SK-N-DZ (cell line): ENCODE measurements at places on chromosomes 6 and 20.

GRCh38 chr6:28345201-28345600, 4.5 kb upstream of the ZKSCAN3 start:
- no peak for DNase-seq

DNA sequence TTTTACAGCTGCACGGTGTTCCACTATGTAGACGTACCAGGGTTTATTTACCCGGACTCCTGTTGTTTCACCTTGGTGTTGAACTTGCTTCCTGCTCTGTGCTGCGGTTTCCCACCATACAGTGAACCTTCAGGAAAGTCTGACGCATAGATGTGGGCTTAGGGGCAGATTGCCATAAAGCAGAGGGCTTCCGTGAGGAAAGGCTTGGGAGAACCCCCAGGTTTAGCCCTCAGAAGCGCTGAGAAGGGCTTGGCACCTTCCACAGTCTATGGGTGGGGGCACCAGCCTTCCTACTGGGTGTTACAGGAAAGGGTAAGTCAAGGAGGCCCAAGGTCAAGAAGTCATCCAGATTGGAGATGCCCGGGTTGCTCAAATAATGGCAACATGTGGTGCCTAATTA, 19.2 kb upstream of the MRPS18A start:
- DNase-seq = no peak

DNA sequence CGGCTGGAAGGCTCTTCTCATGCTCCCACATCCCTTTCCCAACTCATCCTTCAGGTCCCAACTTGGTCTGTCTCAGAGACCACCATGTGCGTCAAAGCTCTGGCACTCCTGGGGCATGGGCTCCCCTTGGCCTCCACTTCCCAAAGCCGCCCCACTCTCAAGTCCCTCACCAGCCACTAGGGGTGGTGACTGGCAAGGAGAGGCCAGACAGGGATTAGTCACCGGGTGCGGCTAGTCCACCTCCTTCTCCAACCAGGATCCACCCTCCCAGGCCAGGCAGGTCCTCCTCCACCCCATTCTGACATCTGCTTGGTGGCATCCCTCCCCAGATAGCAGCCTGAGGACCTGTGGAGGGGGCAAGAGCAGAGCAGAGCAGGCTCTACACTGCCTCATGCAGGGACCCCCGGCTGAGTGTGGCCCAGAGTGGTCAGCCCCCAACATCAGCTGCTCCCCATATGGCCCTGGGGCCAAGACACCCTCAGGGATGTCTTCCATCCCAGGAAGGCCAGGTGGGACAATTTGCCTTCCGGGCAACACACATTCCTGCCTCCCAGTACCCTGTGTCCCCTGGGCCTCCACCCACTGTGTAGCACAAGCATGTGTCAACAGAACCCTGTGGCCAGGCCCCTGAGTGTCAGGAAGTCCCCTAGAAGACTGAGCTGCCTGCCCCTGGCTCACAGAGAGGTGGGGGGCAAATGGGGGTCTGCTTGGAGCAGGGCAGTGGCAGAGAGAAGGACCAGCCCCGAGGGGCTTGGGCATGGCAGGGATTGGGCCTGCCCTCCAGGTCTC, 29.2 kb downstream of the YTHDF1 start:
- DNase-seq = no peak

DNA sequence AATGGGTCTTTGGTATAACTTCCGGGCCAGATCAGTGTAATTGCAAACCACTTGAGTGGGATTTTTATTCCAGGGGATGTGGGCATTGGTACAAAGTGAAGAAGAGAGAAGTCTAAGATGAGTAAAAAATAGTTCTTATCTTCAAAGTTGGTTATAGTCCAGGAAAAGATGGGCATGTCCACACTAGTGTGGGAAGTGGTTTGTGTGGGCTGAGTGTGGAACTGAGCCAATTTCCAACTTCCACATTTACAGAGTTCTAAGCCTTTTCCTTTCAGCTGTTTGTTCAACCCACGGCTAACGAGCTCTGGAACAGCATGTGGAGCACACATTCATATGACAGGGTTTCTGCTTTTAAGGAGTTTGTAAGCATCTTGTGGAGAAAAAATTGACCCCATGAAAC, 72.3 kb upstream of the IFNGR1 start:
- no peak for DNase-seq

DNA sequence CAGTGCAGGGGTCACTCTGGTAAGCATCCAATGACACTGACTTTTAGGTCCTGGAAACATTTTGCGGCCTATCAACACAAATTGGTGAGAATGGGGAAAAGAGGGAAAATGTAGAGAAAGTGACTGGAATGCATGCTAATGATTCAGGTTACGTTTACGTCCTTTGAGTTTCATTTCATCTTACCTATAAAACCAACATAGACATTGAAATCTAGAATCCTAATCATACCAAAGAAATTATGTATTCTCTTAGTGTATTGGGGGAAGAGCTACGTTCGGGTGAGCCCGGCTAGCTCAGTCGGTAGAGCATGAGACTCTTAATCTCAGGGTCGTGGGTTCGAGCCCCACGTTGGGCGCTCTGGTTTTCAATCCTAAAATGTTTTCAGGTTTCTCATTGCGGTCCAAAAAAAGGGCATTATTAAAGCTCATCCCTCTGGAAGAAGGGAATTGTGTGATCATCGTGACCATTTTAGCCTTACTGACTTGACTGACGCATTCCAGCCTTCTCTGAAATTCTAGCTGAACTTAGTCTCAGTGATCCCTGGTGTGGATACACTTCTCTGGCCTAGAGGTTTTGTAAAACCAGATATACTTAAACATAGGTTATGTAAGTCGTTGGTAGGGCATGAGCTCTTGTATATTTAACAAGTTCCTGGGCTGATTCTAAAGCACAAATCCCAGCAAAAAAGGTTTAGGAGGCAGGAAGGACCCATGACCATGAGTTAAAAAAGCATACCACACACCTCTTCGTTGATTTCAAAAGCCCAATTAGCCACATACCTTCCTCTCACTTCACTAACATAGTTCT, 18.3 kb downstream of the HMGN4 start:
- peak; percentile 78 for DNase-seq

- DNase-seq = no peak
Observed at GRCh38 chr20:49785852-49786175, 26.8 kb upstream of the SLC9A8 start.

DNA sequence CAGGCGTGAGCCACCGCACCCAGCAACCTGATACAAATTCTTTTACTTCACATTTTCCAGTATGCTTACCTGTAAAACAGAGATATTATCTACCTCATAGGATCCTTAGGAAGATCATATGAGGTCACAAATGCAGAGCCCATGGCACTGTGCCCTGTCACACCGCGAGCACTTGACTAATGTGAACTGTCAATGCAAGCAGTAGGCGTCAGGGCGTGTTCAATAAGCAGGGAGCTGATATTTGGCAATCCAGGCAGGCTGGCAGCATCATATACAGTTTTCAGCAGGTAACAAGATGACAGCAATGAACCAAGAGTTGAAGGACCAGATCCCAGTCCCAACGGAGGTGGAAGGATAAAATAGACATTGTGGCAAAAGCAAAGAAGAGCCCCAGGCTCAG, 14.6 kb upstream of the ARID1B start:
- DNase-seq = no peak

- DNase-seq = no peak
Observed at GRCh38 chr6:79909517-79909916, 37.8 kb downstream of the ELOVL4 start.

- DNase-seq = peak; percentile 86
Observed at GRCh38 chr6:7261032-7261841, 51.8 kb downstream of the SSR1 start.
